ENCODE measurements at places on chromosomes 2 and 18.
A peak's percentile ranks its signal among the peaks of the same experiment; 100 is the strongest.

- no peak for DNase-seq
Observed at GRCh38 chr2:27955384-27956161, 65.0 kb downstream of the BABAM2 start.

- DNase-seq: no peak
Observed at GRCh38 chr2:22454826-22455485, 930.0 kb upstream of the KLHL29 start.

GRCh38 chr2:215442401-215442787, 6.5 kb upstream of the FN1 start:
- no peak for DNase-seq

DNA sequence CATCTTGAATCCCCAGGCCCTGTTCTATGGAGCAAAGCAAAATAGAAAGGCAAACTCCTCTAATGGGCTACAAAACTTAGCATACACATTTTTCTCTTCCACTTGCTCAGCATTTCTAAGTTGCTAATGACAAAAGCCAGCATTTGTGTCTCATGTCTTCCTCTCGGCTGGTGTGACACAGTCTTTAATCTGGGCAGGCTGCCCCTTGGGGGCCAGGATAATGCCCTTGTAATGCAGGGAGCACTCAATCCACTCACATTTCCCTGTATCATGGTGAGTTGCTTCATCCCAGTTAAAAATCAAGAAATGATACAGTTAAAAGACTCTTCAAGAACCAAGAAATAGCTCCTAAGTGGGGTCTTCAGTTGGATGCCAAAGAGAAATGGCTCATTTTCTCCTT, 109.1 kb upstream of the FBXO11 start:
- DNase-seq: no peak

DNA sequence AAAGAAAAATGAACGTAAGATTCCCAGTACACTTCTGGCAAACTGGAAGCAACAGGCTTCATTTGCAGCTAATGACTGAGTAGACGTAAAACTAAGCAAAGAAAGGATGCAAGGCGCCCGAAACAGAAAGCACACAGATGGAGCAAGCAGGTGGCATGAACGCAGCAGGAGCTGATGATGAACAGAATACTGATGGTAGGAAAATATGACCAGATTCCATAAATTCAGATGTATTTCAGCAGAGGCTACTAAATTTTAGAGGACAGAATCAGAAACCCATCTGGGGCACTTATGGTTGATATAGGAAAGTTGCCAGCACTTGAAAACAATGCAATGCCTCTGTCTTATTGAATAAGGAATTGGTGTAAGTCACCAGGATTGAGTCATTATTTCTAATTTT, 658.7 kb upstream of the LINC00305 start:
- DNase-seq: no peak

DNA sequence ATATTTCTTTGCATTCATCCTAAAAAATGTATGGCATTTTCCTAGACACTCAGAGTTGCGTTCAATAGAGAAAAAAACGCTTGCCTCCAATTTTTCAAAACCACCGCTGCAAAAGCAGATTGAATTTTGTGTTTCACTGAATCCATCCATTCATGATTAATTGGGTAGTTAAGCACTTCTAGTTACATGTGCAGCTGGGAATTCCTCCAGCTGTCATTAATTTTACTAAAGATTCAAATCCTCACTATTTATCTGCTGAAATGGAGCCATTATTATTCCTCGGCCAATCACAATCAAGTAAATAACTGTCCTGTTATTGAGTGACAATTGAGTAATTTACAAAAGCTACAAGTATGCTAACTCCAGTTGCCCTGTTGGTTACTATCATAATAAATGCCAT, 75.8 kb upstream of the ARL5A start:
- DNase-seq: no peak

DNA sequence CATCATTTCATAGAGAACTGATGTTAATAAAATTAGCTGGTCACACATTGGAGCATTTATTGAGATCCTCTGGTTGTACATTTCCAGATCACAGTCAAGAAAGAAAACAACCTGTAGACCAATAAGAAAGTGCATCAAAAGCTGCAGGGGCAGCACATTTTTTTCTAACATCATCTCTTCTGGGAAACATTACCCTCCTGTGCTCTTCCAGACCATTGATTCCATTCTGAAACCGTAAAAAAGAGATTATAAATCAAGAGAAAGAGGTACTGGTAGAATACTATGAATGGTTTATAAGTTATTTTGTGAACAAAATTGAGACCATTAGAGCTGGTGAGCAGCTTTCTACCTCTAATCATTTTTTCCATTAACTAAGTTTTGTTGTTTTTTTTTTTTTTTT, 1548.2 kb upstream of the CELF4 start:
- no peak for DNase-seq

GRCh38 chr2:230640540-230641011, 72.1 kb upstream of the CAB39 start:
- DNase-seq: no peak

- DNase-seq: no peak
Observed at GRCh38 chr2:71073475-71073874, 5.0 kb downstream of the NAGK start.

DNA sequence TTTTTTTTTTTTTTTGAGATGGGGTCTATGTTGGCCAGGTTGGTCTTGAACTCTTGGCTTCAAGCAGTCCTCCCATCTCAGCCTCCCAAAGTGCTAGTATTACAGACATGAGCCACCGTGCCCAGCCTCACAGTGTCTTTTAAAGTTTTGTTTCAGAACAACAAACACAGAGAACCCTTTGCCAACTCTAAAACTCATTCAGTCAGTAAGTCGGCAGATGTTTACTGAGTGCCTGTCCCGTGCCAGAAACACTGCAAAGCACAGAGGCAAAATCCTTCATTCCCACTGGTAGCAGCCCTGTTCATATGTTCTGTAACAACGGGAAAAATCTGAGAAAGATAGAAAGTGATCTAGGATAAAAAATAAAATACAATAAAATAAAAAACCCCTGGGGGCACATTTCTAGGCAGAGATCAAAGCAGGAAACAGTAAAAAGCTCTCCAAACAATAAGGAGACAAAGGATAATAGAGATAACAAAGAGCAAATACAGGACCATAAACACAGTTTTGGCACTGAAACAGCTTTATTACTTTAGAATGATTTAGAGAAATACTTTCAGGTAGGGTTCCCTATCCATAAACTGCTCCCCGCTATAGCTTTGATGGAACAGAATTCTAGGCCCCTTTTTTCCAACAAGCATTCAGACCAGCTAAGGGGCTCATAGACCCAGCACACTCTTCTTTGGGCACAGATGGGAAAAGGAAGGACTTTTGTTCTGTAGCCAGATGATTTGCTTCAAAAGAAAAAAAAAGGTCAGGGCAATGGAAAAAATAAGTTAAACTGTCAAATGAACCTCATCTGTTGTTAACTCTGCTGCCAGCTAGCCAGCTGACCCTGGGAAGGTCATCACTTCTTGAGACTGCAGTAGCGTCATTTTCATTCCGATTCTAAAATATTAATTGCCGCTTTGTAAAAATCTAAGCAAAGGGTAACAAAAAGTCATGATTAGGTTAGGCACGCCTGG, 212.3 kb downstream of the CDH20 start:
- no peak for DNase-seq

GRCh38 chr2:239953418-239954061, 71.6 kb downstream of the NDUFA10 start:
- DNase-seq: no peak

- no peak for DNase-seq
Observed at GRCh38 chr2:146820672-146821071, 1024.2 kb upstream of the ACVR2A start.

- peak; percentile 72 for DNase-seq
Observed at GRCh38 chr2:225041207-225041850, 939 bp downstream of the DOCK10 start.

Measured in CD4-positive, alpha-beta T cell treated with Interleukin-1 beta for 1 hour (primary cell).